ENCODE measurements at places on chromosomes 5 and 9. TPM values are rescaled to one million over a fixed set of nuclear protein-coding genes. Genes with fewer than 3 reads are reported as not detected.

GRCh38 chr5:28516722-28517121 lies 1478.3 kb upstream of the CDH9 start:
- no peaks in the 10 kb centered on the region for H3K36me3 ChIP-seq
- H3K4me1 ChIP-seq, result no peaks in the 10 kb centered on the region
- no peak for DNase-seq
- no peak overlapping the region for H3K4me3 ChIP-seq
- no peaks in the 10 kb centered on the region for H3K27me3 ChIP-seq

Gene SPATA31C1
- not detected for total RNA-seq

- peak; percentile 8 for DNase-seq
- no peak overlapping the region for H3K4me3 ChIP-seq
- no peaks in the 10 kb centered on the region for H3K27me3 ChIP-seq
- no peak overlapping the region for H3K27ac ChIP-seq
- no peaks in the 10 kb centered on the region for H3K36me3 ChIP-seq
These were observed 42.4 kb downstream of the EXD3 start for GRCh38 chr9:137380606-137381005.

DNA sequence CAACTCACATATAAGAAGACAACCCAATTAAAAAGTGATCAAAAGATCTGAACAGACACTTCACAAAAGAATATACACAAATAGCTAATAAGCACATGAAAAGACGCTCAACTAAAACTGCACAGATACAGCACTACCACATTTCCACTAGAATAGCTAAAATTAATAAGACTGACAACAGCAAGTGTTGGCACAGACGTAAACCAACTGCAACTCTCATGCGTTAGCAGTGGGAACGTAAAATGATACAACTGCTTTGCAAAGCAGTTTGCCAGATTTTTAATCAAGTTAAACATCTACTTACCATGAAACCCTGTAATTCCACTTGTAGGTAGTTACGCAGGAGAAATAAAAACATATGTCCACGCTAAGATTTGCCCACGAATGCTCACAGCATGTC lies 9.0 kb downstream of the SEMA4D start:
- no peak for DNase-seq
- H3K4me3 ChIP-seq, result no peak overlapping the region
- H3K27me3 ChIP-seq, result no peaks in the 10 kb centered on the region
- no peak overlapping the region for H3K27ac ChIP-seq
- H3K4me1 ChIP-seq, result peaks cover 85% of the 10 kb centered on the region

DNA sequence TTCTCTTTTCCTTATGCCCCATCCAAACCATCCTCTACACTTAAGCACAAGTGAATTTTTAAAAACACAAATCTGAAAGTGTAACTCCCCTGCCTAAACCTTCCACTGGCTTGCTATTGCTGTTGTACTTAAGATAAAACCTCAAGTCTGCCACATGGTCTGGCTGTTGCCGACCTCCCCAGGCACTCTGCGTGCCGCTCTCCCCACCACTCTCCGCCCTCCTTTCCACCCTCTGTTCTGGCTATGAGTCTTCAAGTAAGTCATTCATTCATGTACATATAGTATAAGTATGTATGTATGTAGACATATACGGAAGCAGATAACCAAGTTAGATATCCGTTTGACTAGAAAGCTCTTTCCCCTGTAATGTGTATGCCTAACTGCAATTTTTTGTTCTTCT lies 94.7 kb upstream of the ANKRD55 start:
- no peak overlapping the region for H3K4me3 ChIP-seq
- no peaks in the 10 kb centered on the region for H3K36me3 ChIP-seq
- no peak for DNase-seq
- no peaks in the 10 kb centered on the region for H3K27me3 ChIP-seq
- H3K4me1 ChIP-seq, result no peaks in the 10 kb centered on the region

DNA sequence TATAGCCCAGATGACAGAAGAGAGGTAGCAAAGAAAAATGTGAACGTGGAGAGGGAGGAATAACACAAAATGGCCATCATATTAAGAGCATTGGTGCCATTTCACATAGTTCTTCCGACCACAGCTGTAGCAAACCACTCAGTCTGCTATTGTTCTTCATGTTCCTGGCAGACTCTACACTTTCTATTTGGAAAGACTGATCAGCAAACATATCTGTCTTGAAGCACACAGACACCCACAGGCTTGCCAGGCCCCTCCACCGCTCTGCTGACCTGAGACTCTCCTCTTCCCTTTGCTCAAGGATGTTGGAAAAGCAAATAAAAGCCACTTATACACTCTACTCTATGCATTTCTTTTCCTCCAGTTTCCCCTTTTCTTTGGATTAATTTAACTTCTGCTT lies 298.0 kb downstream of the FBXL7 start:
- no peaks in the 10 kb centered on the region for H3K36me3 ChIP-seq
- H3K27me3 ChIP-seq, result no peaks in the 10 kb centered on the region
- no peak overlapping the region for H3K4me3 ChIP-seq
- DNase-seq, result no peak
- H3K4me1 ChIP-seq, result peaks cover 24% of the 10 kb centered on the region

Gene AQP7
- total RNA-seq, result 104 TPM

- no peaks in the 10 kb centered on the region for H3K27me3 ChIP-seq
- no peak overlapping the region for H3K4me3 ChIP-seq
- DNase-seq, result no peak
These were observed 92.5 kb downstream of the CEMIP2 start for GRCh38 chr9:71675857-71676165.

GRCh38 chr9:116566677-116567488 lies 120.2 kb upstream of the TRIM32 start:
- DNase-seq, result no peak
- no peaks in the 10 kb centered on the region for H3K27me3 ChIP-seq
- H3K4me1 ChIP-seq, result peaks cover 2% of the 10 kb centered on the region
- no peak overlapping the region for H3K27ac ChIP-seq
- no peaks in the 10 kb centered on the region for H3K36me3 ChIP-seq

Gene SCGB3A2
- not detected for total RNA-seq

DNA sequence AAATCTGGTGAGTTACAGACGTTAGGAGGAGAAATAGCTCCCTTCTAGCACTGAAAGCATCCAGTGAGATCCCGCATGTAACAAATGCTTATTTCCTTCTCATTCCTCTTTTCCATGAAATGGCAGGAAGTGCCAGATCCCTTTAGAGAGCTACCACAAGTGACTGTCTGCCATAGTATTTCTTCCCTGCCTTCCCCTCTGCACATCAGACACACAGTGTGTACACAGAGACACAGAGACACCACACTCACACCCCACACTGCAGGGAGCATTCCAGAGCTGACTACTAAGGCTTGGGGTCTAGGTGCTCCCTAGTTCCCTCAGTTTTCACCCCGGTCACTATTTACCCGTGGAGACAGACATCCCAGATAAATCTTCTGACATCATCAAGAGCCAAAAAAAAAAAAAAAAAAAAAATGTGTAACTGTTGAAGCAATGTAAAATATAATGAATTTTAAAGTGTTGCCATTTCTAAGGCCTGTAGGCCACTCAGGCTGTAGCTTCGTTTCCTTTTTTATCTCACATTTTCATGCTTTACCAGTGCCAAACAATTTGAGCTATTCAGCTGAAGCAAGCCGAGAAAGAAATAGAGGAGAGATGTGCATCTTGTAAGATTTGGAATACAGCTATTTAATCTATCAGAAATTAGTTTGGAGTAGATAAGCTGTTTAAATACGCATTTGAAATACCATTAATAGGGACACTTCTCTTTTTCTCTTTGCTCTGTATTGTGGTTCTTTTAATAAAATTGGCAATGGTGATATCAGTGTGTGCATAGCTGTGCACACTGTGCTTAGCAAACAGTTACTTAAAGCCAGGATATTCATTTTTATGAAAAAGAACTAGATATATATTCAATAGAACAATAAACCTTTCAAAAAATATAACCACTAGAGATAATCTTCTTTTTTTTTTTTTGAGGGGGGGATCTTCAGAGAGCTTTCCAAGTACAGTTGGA lies 405.5 kb downstream of the PDE4D start:
- no peaks in the 10 kb centered on the region for H3K36me3 ChIP-seq
- H3K4me1 ChIP-seq, result peaks cover 5% of the 10 kb centered on the region
- H3K4me3 ChIP-seq, result no peak overlapping the region
- no peak overlapping the region for H3K27ac ChIP-seq
- no peak for DNase-seq

DNA sequence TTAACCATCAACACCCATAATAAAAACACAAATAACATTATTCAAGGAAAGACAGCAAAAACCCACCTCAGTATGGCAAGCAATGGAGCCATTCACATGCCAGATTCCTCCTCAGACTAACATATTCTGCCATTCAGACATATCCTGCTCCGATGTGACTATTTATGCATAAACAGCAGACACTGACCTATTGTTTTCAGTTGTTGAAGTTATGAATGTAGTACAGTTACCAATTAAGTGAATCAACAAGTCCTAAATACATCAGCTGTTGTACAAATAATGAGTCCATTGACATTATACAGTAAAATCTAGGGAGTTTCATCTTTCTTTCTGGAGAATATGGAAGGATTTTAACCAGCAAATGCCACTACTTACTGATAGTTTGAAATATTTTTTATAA lies 131.7 kb downstream of the DENND1A start:
- DNase-seq, result no peak
- H3K4me3 ChIP-seq, result no peak overlapping the region
- no peak overlapping the region for H3K27ac ChIP-seq
- H3K36me3 ChIP-seq, result no peaks in the 10 kb centered on the region
- peaks cover 13% of the 10 kb centered on the region for H3K4me1 ChIP-seq
- no peaks in the 10 kb centered on the region for H3K27me3 ChIP-seq

- no peak for DNase-seq
- peak overlapping the region; percentile 13 for H3K4me3 ChIP-seq
- H3K27ac ChIP-seq, result peak overlapping the region; percentile 67
- H3K27me3 ChIP-seq, result peaks cover 43% of the 10 kb centered on the region
These were observed 5.5 kb downstream of the ANXA2R start for GRCh38 chr5:43034591-43034968.

Gene FAM153A
- total RNA-seq, result not detected

- no peaks in the 10 kb centered on the region for H3K36me3 ChIP-seq
- H3K4me1 ChIP-seq, result peaks cover 8% of the 10 kb centered on the region
- H3K4me3 ChIP-seq, result peak overlapping the region; percentile 65
- no peaks in the 10 kb centered on the region for H3K27me3 ChIP-seq
These were observed 16.4 kb upstream of the C5orf47 start for GRCh38 chr5:173972607-173972924.

Gene LIFR
- 41.9 TPM for total RNA-seq

- H3K4me1 ChIP-seq, result no peaks in the 10 kb centered on the region
- H3K4me3 ChIP-seq, result no peak overlapping the region
- DNase-seq, result no peak
- no peaks in the 10 kb centered on the region for H3K36me3 ChIP-seq
- no peak overlapping the region for H3K27ac ChIP-seq
- H3K27me3 ChIP-seq, result no peaks in the 10 kb centered on the region
These were observed 259.3 kb downstream of the TUSC1 start for GRCh38 chr9:25418974-25419373.

DNA sequence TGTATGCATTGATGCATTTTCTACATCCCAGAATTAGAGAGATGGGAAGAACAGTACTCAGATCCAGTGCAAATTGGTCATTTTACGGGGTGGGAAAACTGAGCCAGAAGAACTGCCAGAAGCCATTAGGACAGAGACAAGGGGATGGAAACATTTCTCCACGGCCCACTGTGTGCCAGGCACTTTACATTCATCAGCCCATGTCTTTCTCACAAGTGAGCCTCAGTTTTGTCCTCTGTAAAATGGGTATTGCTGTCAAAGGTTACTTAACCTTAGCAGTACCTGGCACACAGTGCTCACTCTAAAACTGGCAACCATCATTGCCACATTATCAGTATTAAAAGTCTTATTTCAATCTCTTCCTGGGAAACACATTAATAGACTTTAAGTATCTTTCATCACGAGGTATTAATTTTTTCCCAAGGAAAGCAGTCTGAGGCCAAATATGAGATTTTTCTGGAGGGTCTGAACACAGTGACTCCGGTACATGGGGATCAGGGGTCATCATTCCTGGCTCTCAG lies 5.2 kb downstream of the DUSP1 start:
- H3K27me3 ChIP-seq, result no peaks in the 10 kb centered on the region
- peaks cover 20% of the 10 kb centered on the region for H3K36me3 ChIP-seq
- no peak for DNase-seq
- H3K27ac ChIP-seq, result peak overlapping the region; percentile 100
- peaks cover 37% of the 10 kb centered on the region for H3K4me1 ChIP-seq

GRCh38 chr9:106277966-106278365 lies 583.6 kb downstream of the TMEM38B start:
- H3K27ac ChIP-seq, result no peak overlapping the region
- no peaks in the 10 kb centered on the region for H3K4me1 ChIP-seq
- no peak for DNase-seq
- H3K4me3 ChIP-seq, result no peak overlapping the region
- H3K27me3 ChIP-seq, result no peaks in the 10 kb centered on the region

Gene AK8
- total RNA-seq, result not detected

DNA sequence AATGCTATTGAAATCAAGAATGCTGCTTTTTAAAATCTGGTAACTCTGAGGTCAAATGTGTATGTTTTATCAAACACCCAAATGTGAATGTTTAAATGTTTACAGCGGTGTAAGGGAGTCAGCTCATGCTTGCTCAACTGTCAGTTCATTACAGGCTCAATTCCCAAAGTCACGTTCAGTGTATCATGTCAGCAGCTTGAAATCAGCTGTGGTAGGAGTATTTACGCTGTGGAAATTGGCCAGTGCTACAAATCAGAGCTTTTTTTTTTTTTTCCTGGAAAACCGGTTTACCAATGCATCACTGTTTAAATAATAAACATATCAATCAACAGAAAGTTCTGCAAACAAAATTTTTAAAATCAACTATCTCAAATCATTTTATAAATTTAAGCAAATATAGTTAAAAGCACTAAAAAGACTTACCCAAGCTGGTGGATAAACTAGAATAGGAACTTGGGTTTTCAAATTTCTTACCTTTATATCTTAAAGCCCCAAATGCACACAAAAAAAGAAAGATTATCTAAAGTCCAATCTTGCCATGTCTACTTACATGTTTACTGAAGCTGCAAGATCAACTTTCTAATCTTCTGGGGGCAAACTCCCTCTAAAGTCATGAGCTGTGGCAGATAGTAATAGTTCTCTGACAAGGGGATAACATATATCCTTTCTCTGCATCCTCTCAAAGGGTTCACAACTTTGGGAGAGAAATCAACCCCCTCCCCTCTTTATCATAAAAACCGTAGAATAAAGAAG lies 57.6 kb upstream of the GRAMD2B start:
- DNase-seq, result no peak
- H3K4me1 ChIP-seq, result no peaks in the 10 kb centered on the region

Gene SLC44A1
- 23.3 TPM for total RNA-seq

Gene SLC6A7
- total RNA-seq, result not detected

DNA sequence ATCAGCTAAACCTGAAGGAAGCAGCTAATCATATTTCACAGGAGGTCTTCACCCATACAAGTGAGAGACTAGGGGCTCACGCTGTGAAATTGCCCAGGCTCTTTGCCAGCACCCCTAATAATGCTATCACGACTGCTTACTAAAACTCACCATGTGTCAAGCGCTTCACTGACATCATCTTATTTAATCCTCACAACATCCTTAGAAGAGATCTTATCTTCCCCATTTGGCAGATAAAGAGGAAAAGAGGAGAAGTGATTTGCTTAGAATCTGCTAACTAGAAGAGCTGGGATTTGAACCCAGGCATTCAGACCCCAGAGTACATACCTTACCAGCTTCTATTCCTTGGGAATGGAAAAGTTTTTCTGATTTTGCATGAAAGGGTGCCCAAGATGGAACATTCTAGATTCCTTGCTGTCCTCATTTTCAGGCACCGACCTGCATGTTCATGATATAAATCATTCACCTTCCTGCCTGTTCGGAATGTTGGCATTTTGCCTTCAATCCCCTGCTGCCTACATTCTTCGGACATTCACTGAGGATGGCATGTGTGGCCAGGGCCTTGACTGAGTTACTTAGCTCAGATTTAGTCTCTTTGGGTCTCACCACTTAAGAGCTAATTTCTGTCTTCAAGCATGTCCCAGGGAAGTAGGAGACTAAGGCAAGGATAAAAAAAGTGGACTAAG lies 88.1 kb downstream of the SH3TC2 start:
- no peaks in the 10 kb centered on the region for H3K27me3 ChIP-seq
- H3K36me3 ChIP-seq, result no peaks in the 10 kb centered on the region
- DNase-seq, result no peak

Gene HRCT1
- total RNA-seq, result 6.8 TPM
